Stimulated activated CD8-positive, alpha-beta memory T cell treated with anti-CD3 and anti-CD28 coated beads, Interleukin-7, amount 100 ng/mL, for 24 hours (primary cell): ENCODE measurements at places on chromosomes 6 and 20.

DNA sequence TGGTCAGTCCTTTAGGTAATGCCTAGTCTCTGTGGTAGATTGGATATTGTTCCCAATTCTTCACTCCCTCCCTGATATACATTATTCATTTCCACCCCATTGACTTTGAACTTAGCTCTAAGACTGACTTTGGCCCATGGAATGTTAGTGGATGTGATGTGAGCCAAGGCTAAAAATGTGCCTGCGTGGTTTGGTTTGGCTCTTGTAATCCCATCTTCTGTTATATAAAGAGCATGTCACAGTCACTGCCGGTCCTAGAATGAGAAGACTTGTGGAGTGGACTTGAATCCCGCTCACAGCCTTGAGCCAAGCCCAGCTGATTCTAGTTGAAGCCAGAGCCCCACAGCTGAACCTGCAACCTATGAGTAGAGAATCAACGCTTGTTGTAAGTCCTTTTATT, 23.6 kb upstream of the DNAAF9 start:
- no peak for DNase-seq

DNA sequence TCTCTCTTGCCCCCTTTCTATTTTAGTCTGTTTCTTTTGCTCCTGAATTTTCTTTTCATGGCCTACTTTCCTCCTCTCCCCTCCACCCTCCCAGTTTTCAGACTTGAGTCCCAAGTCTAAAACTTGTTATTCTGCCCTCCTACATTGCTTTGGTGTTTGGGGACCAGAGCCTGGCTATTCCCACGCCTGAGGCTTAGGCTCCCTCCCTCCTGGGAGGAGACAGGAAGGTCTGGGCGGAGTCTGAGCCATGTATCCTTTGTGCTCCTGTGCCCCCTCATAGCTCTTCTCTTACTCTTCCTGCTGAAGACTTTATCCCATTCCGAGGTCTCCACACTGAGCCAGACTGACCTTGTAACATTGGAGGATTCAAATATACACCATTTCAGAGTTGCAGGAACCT, 69.5 kb downstream of the DAAM2 start:
- DNase-seq, result no peak

- no peak for DNase-seq
These were observed 123.8 kb upstream of the ID4 start for GRCh38 chr6:19713411-19713810.

DNA sequence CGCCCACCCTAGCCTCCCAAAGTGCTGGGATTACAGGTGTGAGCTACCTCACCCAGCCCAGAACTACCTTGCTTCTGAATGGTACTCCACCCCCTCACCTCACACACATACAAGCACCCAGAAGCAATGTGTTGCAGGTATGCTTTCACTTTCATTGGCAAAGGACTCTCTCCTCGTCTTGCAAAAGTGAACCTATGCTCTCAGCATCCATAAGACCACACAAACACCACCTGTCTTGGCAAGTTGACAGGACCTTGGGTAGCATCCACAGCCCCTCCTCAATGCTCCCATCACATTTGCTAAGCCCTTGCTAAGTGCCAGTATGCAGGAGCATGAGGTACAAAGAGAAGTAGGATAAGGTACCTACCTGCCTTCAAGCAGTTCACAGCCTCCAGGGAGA, 3.7 kb downstream of the KIF13A start:
- no peak for DNase-seq

GRCh38 chr6:73203098-73203497, 22.2 kb downstream of the KHDC1L start:
- no peak for DNase-seq

GRCh38 chr20:46145713-46146112, 27.6 kb downstream of the CD40 start:
- no peak for DNase-seq

GRCh38 chr6:111773501-111774345, 99.5 kb downstream of the FYN start:
- DNase-seq, result no peak

DNA sequence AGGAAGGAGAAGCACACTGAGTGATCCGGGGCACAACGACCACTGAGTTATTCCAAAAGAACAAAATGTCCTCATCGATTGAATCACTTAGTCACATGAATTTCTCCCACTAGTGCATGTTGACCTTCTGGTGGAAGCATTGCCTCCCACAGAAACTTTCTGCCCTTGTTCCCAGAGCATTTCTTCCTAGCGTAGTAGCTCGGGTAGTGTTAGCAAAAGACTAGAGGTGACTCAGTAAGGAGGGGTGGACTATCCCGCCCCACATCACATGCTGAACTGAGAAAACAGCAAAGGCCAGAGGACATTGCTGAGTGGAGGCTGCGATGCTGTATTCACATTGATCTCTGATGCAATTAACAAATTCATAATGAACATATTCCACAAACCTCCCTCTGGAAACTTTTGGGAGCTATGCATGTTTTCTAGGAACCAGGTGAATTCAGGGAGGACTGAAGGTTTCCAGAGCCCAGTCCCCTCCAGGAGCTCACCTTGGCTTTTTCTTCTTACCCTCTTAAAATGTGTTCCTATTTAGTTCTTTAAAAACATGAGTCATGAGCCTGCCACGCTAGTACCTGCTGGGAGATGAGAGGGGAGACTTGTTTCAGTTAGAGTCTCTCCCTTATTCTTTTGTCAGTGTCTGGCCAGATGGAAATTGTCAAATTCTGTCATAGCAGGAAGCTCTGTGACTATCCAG, 507.9 kb downstream of the CDH26 start:
- no peak for DNase-seq

DNA sequence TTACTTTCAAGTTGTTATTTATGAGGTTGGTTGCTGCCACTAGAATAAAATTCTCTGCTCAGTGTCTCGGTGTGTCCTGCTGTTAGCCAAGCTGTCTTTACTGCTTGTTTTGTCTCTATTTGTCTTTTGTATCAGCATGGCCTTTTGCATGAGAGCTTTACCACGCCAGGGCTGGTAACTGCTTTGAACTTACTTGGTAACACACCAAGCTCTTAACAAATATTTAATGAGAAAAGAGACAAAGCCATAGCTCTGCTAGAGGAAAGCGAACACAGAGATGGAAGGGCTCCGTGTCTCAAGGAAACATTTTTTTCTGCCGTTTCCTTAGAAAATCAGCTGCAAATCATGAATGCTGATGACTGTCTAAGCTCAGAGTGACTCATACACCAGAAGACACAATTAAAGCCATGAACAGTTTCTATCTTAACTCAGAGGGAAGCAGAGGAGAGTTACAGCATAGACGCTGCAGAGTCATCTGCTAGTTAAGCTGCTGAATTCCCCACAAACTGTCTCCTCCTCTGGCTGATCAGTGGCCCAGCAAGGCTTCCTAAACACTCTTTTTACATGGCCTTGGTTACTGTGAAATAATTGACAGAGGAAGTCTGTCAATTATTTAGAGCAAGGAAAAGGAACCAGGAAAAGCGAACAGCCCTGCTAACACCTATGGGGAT, 44.8 kb downstream of the AGPAT4 start:
- DNase-seq, result no peak

- no peak for DNase-seq
These were observed 273.4 kb downstream of the MEI4 start for GRCh38 chr6:77926198-77926751.
